ENCODE measurements at places on chromosomes 1 and 21.

DNA sequence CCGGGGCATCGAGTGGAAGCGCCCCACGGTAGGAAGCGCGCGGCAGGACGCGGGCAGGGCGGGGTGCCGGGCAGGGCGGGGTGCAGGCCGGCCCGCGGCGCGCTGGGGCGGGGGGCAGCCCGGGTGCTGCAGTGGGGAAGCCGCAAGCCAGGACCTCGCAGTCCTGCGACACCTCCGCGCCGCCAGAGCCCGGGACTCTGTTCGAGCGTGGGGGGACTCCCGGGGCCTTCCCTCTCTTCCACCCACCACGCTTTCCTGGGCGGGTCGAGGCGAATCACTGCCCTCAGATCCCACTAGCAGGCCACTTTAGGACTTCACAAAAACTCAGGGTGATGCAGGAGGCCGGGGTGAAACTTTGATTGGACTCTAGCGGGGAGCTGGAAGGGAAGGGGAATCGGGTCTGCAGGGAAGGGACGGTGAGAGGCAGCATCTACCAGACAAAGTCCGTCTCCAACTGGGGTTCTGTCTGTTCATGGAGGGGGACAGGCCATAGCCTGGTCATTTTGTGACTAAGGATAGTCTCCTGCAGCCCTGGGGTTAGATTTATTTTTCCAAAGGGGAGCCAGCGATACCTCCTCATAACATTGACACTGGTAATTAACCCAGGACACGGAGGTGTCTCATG is 623 bp downstream of the CAPN2 start:
- H3K36me3 ChIP-seq, result peaks cover 4% of the 10 kb centered on the region
- peaks cover 6% of the 10 kb centered on the region for H3K27me3 ChIP-seq
- peak overlapping the region; percentile 89 for H3K27ac ChIP-seq
- peaks cover 62% of the 10 kb centered on the region for H3K4me1 ChIP-seq
- peak; percentile 53 for DNase-seq

GRCh38 chr1:218699865-218700264 is 354.7 kb downstream of the TGFB2 start:
- no peak for DNase-seq
- no peaks in the 10 kb centered on the region for H3K27me3 ChIP-seq
- no peak overlapping the region for H3K27ac ChIP-seq
- no peaks in the 10 kb centered on the region for H3K36me3 ChIP-seq

DNA sequence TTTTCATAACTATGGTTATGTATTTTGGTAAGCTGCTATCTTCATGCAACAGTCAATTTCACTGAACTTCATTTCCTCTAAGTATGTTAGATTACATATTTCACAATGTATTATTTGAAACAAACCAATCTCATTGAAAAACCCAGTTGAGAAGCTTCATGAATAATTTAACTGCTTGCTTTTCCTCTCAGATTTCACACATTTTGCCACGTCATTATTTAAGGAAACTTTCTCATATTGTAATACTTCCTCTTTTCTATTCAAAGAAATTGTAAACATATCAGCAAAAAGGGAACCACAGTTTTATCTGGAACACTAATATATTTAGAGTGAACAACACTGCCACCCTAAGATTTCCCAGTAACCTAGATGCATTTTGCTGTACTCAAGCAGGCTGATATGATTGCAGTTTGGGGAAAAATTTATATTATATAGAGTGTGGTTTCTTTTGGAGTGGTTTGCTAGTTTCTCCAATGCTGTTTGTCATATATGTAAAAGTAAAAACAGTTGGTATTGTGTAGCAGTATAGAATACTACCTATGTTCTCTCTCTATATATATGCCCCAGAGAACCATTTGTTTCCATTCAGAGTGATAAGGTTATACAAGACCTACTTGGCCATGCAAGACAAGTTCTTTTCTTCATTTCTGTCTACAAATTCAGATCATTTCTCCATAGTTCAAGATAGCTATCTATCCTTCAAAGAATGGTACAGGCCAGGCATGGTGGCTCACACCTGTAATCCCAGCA is 28.4 kb upstream of the AHCTF1 start:
- H3K36me3 ChIP-seq, result no peaks in the 10 kb centered on the region
- peaks cover 9% of the 10 kb centered on the region for H3K4me1 ChIP-seq
- no peak overlapping the region for H3K27ac ChIP-seq

DNA sequence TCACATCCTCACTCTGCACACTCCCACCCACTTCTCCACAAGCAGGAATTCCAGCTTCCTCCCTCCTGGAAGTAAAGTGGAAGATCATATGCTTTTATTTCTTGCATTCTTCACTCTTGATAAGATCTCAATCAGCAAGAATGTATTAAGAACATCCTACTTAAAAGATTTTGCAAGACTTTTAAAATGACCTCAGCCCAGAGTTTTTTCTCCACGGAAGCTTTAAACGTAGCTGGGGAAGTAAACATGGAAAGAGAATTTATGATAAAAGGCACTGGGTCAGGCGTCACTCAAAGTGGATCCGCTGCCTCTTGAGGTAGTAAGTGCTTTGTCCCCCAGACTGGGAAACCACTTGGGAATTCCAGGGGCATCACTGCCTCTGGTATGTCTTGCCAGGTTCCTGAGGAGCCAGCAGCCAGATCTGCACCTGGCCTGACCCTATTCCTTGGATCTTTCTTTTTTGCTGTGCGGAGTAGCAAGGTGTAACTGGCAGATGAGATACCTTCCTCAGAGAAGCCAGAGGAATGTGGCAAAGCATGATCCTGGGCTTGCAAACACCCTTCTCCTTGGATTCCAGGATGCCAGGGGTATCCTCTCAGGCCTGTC is 33.9 kb downstream of the CDK18 start:
- H3K4me3 ChIP-seq, result no peak overlapping the region
- no peaks in the 10 kb centered on the region for H3K36me3 ChIP-seq
- DNase-seq, result no peak

- H3K27ac ChIP-seq, result peak overlapping the region; percentile 92
- DNase-seq, result no peak
- peaks cover 8% of the 10 kb centered on the region for H3K36me3 ChIP-seq
- H3K27me3 ChIP-seq, result no peaks in the 10 kb centered on the region
Measured at GRCh38 chr1:91776068-91776794, 109.7 kb downstream of the TGFBR3 start.

DNA sequence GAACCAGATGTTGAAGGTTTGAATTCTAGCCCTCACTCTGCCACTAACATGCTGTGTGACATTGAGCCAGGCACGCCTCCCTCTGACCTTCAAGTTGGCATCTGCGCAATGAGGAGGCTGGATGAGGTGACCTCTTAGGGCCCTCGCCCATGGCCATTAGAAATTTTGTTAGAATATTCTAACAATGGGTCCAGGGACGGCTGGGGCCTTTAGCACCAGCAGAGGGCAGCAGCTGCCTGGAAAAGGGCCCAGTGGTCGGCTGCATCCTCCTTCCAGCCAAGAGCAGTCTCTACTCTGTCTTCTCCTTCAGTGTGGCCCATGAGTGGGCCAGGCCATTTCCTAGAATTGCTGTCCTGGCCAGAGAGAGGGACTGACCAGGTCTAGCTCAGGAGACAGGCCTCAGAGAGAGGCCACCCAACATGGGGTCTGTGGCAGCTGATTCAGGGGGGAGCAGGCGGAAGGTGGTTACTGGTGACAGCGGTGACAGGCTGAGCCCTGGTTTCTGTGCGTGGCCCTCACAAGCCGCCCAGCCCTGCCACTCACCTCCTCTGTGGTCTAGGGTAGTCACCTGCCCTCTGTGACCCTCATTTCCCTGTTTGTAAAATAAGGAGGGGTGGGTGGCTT is 101.3 kb upstream of the ACTL8 start:
- no peaks in the 10 kb centered on the region for H3K4me1 ChIP-seq
- H3K27ac ChIP-seq, result no peak overlapping the region
- no peaks in the 10 kb centered on the region for H3K27me3 ChIP-seq
- no peaks in the 10 kb centered on the region for H3K36me3 ChIP-seq
- H3K4me3 ChIP-seq, result no peak overlapping the region

DNA sequence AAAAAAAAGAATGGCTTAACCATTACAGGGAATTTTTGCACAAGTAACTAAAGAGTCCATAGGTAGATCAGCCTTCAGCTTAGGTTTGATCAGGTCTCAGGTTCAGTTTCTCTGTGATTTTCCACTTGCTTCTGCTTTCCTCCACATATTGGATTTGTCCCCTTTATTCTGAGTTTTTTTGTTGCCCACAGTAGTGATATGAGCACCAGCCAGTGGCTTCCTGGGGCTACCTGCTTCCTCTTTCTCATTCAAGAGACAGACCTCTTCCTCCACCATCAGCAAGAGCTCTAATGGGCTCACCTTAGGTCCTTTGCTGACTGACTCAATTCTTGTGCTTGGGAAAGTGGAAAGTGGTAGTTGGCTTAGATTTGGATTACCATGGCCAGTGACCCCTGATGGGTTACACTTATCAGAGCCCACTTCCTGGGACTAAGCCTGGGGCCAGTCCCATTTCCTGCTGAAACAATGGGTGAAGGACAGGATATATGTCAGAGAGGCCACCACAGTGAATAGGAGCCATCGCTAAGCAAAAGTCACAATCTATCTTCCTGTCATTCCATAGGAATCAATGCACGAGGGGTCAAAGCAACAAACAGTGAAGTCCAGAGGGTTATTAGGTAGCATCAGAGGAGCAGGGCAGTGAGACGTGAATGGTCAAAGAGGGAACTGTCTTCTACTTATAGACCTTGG is 12.8 kb upstream of the PLA2G2E start:
- no peak overlapping the region for H3K27ac ChIP-seq
- no peak overlapping the region for H3K4me3 ChIP-seq
- no peaks in the 10 kb centered on the region for H3K4me1 ChIP-seq
- H3K27me3 ChIP-seq, result peaks cover 4% of the 10 kb centered on the region
- peaks cover 5% of the 10 kb centered on the region for H3K36me3 ChIP-seq

DNA sequence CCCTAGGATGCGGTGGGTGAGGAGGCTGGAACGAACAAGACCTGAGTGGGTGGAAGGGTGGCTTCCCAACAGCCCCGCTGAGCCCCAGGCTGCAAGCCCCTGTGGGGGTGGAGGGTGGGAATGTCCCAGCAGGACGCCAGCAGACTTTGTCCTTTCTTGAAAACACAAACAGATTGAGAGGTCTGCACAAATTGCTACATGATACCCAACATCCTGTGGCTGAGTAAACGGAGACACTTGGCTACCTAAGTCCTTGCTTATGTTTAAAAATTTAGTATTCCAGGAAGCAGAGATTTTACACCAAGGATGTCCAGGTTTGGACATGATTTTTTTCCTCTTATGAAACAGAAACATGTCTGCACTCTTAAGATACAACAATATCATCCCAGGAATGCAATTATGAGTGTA is 11.8 kb upstream of the F3 start:
- H3K36me3 ChIP-seq, result no peaks in the 10 kb centered on the region
- H3K4me1 ChIP-seq, result no peaks in the 10 kb centered on the region
- no peak for DNase-seq
- H3K27ac ChIP-seq, result no peak overlapping the region
- no peak overlapping the region for H3K4me3 ChIP-seq

- no peak overlapping the region for H3K27ac ChIP-seq
- no peak for DNase-seq
- no peaks in the 10 kb centered on the region for H3K36me3 ChIP-seq
- H3K4me1 ChIP-seq, result peaks cover 6% of the 10 kb centered on the region
Measured at GRCh38 chr1:240093120-240093961, 1.7 kb downstream of the FMN2 start.

DNA sequence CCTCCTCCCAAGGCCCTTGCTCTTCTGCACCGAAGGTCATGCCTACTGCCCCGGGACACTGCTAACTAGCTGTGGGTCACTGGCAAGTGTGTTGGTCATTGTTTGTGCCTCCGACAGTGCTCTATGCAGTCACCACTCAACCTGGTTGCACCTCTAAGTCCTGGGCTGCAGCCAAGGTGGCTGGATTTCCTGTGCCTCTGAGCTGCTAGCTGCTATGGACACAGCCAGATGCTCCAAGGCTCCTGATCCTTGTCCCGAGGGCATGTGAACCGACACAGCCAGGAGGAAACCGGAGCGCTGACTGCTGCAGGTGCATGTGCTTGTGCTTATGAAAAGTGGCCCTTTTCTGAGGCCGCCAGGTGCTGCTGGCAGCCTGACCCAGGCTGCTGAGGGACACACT is 14.7 kb upstream of the SPOCD1 start:
- no peak overlapping the region for H3K4me3 ChIP-seq
- no peaks in the 10 kb centered on the region for H3K36me3 ChIP-seq
- peaks cover 33% of the 10 kb centered on the region for H3K4me1 ChIP-seq
- peaks cover 1% of the 10 kb centered on the region for H3K27me3 ChIP-seq
- no peak overlapping the region for H3K27ac ChIP-seq
- no peak for DNase-seq

GRCh38 chr1:12503709-12504108 is 114.3 kb downstream of the DHRS3 start:
- H3K4me3 ChIP-seq, result no peak overlapping the region
- H3K36me3 ChIP-seq, result peaks cover 20% of the 10 kb centered on the region
- no peaks in the 10 kb centered on the region for H3K27me3 ChIP-seq

DNA sequence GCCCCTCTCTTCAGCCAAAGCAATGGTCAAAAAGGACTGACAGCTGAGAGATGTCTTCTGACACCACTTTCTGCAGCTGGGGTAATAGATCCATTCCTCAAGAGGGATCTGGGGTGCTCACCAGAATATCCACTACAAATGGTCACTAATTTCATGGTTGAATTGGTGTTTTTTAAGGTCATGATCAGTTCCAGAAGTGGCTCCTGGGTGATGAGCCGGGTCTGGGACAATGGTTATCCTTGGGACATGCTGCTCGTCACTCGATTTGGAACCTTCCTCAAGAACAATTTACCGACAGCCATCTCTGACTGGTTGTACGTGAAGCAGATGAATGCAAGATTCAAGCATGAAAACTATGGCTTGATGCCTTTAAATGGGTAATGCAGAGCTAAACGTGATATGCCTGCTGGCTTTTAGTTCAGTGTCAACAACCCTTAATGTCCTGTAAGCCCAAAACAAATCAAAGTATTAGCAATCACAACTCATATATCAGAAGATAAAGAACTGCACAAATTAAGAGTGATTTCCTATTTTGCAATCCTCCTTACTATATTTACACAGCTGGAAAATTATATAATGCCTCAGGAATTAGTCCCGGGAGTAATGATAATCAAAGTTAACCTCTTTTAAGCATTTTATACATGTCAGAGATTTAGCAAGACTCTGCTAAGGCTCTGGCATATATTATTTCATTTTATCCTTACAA is 20.1 kb downstream of the FMO3 start:
- H3K4me1 ChIP-seq, result no peaks in the 10 kb centered on the region
- no peak for DNase-seq
- no peaks in the 10 kb centered on the region for H3K36me3 ChIP-seq
- H3K27ac ChIP-seq, result no peak overlapping the region
- no peaks in the 10 kb centered on the region for H3K27me3 ChIP-seq
- H3K4me3 ChIP-seq, result no peak overlapping the region

GRCh38 chr1:59670662-59671061 is 144.1 kb upstream of the HOOK1 start:
- no peak overlapping the region for H3K27ac ChIP-seq
- no peak overlapping the region for H3K4me3 ChIP-seq
- peaks cover 9% of the 10 kb centered on the region for H3K36me3 ChIP-seq
- no peaks in the 10 kb centered on the region for H3K4me1 ChIP-seq
- no peaks in the 10 kb centered on the region for H3K27me3 ChIP-seq

Data from immature natural killer cell (primary cell).